SK-N-DZ (cell line): ENCODE measurements at places on chromosomes 16 and 17.

- no peak for DNase-seq
Observed at GRCh38 chr17:58268326-58268725, 12.4 kb downstream of the MPO start.

GRCh38 chr16:1130382-1130781 lies 22.5 kb upstream of the CACNA1H start:
- no peak for DNase-seq

DNA sequence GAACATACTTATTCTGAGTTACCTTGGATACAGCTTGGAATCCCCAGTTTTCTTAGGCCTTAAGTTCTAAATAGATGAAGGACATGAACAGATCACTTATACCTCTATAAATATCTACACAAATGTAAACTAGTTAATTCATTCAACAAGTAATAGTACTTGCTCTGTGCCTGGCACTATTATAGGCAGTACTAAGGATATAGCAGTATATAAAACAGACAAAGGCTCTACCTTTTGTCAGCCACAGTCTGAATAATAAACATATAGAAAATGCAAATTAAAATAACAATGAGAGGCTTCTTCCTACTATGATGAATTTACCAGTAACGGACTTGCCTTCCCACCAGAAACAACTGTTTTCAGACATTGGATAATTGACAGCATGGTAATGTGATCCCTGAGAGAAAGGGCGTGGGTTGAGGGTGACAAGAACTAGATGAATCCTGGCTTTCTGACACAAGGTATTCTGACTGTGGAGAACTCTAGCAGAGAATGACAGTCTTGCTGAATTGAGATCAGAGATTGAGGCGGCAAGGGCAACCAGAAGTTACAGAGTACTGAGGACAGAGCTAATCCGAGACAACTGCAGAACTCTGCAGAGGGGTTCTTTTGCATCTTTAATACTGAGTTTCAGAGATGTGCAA lies 170.5 kb downstream of the TANC2 start:
- DNase-seq = no peak

DNA sequence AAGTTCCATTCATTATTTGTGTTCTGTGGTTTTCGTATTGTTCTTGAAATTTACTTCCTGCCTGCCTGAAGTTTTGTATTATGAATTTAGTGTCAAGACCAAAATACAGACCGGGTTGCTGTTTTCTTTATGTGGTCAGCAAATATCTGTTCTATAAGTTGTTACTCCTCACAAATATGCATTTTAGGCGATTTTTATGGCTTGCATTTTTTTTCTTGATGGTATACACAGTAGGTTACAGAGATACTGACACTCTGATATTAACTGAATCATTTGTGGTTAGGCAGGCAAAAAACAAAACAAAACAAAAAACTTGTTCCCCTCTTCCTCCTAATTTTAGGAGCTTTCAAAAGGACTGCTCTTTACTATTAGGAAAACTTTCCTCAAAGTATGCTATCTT lies 52.6 kb downstream of the BCAS3 start:
- DNase-seq = no peak

GRCh38 chr16:78216166-78216745 lies 116.8 kb downstream of the WWOX start:
- no peak for DNase-seq

DNA sequence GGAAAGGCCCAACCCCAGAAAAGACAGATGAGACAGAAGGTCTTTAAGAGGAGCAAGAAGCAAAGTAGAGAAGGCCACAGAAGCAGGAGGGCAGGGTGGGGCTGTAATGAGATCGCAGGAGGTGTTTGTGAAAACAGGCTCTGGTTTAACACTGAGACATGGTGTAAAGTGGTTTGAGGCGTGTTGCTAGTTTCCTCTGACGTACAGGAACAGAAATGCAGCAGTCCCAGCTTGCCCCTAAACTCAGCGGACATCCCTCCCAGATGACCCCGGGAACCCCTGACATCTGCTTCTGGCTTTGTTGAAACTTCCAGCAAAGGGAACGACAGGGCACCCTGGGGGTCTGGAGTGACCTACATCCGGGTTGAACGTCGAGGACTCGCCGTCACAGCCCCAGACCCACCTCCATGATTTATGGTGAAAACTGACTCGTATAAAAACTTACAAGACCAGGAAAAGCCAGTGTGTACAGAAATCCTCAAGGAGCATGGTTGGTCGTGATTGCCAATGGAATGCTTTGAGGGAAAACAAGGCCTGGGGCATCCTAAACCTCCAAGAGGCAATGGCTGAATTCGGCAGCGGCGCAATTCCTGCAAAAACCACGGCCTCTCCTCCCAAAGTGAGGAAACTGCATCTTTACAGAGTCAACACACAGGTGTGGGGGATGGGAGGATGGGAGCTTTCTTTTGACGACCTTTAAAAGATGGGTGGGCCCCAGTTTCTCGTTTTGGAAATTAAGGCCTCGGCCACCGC lies 25.8 kb downstream of the LITAF start:
- DNase-seq = no peak

GRCh38 chr16:85174871-85175723 lies 62.8 kb upstream of the CIBAR2 start:
- no peak for DNase-seq

- DNase-seq = no peak
Observed at GRCh38 chr16:87701505-87701921, 64.3 kb downstream of the KLHDC4 start.

- DNase-seq = no peak
Observed at GRCh38 chr17:81448442-81448841, 53.2 kb downstream of the BAHCC1 start.

DNA sequence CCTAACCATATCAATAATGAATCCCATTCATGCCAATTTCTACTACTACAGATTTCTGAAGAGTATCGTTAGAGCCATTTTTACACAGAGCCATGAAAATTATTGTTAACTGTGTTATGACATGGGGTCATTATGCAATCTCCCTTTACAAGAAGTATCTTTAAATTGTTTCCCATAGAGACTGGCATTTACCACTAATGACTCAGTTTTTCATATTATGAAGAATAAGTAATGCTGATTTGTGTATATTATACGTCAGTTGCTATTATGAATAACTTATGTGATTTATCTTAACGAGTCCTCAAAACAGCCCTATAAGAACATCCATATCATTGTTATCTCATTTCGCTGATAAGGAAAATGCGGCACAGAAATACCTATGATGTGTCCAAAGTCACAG lies 173.8 kb downstream of the KCNJ2 start:
- no peak for DNase-seq

DNA sequence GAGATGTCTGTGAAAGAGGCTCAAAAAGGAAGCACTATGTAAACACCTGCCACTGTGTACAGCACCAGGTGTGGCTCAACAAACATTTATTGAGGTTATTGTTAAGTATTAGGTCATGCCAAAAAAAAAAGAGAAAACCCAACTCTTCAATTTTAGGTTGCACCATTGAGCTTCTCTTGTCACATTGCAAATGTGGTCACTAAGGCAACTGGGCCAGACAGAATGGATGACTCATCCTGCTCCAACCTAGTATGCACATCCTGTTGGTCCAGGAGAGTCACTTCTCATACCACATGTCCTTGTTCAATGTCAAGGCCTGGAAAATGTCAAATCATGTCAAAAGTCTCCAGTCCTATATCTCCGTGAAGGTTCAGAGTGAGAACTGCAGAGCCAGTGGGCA lies 25.0 kb downstream of the HOXB1 start:
- DNase-seq = no peak

DNA sequence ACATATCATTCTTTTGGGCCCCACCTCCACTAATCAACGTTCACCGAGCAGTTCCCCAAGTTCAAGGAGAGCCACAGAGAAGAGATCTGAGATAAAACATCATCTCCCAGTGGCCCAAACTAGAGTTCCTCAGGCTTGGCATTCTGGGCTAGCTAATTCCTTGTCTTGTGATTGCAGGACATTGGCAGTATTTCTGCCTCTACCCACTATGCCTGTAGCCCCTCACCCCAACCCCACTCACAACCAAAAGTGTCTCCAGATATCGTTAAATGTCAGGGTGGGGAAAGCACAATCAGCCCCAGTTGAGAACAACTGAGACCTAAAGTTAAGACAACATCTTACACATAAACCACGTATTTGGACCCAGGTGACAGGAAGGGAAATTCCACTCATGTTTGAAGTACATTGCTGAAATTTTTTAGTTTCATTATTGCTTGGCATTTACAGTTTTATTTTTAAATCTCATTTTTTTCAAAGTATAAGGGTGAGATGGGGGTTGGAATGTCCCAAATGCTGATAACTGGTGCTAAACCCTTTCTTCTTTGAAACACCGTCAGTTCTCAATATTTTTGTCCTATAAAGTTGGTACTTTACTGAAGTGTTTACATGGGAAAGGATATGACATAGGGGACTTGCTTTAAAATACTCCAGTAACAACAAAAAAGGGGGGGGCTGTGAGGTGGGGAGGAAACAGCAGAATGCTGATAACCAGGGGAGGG lies 13.6 kb downstream of the ZC3H7A start:
- no peak for DNase-seq

DNA sequence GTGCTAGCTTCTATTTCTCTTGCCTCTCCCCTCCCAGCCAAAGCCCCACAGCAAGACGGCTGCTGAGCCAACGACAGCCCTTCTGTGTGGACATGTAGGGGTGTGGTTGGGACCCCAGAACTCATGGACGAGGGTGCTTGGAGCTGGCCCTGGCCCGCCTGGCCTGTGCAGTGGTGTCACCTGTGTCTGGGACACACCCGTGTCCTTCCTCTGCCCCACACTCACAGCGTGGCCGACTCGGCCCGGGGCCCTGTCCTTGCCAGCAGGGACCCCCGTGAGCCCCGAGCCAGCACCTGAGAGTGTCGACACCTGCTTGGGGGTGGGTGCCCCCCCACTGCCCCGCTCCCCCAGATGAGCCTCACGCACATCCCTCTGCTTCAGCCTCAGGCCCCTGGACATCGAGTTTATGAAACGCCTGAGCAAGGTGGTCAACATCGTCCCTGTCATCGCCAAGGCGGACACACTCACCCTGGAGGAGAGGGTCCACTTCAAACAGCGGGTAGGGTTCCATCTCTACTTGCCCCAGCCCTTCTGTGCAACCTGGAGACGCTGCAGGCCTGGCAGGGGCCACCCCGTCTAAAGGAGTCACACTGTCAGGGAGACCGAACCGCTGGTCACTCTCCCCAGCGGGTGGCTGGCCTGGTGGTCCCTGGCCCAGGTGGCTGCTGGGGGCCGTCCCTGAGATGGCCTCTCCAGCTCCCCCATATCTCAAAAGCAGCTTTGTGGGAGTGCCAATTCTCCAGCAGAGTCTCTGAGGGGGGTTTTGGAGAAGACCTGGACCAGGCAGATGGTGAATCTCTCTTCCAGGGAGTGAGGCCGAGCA lies 349.8 kb downstream of the SEC14L1 start:
- DNase-seq = no peak

DNA sequence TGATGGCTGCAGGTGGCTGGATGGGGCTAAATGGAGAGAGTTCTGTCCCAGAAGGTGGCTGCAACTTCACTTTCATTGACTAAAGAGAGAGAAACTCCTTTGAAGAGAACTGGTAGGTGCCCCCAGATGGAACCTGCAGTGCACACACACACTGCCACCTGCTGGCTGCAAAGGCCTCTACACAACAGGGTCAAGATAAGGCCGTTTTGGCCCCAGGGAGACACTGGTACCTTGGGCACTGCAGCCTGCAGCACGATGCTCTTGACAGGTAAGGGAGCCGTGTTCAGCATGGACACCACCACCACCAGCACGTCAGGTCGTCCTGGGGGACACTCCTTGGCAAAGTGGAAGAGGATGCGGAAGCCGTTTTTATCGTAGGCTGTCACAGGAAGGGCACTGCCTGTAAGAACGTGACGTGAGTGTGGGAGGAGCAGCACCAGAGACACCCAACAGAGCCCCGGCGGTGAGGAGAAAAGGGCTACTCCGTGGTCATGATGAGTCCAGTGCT lies 22.7 kb downstream of the GGA3 start:
- peak; percentile 75 for DNase-seq

DNA sequence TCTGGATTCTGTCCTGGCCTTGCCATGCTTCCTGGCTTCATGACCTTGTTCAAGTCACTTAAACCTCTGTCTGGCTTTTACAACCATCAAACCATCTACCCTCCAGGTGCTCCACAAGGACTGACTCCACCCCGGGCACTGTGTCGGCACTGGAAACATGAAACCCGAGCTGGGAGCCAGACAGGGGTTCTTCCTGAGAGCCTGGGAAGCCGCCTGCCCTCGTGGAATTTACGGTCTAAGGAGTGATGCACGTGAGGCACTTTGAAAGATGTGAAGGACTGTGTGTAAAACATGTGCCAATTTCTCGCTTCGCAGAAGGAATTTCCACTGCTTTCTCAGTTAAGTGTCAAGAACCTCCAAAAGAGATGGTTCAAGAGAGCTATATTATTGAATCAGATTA lies 11.6 kb downstream of the CDK5R1 start:
- peak; percentile 54 for DNase-seq

- DNase-seq = no peak
Observed at GRCh38 chr16:64455275-64455674, 666.6 kb downstream of the CDH11 start.

GRCh38 chr17:850851-851763 lies 69.0 kb downstream of the MRM3 start:
- DNase-seq = no peak

DNA sequence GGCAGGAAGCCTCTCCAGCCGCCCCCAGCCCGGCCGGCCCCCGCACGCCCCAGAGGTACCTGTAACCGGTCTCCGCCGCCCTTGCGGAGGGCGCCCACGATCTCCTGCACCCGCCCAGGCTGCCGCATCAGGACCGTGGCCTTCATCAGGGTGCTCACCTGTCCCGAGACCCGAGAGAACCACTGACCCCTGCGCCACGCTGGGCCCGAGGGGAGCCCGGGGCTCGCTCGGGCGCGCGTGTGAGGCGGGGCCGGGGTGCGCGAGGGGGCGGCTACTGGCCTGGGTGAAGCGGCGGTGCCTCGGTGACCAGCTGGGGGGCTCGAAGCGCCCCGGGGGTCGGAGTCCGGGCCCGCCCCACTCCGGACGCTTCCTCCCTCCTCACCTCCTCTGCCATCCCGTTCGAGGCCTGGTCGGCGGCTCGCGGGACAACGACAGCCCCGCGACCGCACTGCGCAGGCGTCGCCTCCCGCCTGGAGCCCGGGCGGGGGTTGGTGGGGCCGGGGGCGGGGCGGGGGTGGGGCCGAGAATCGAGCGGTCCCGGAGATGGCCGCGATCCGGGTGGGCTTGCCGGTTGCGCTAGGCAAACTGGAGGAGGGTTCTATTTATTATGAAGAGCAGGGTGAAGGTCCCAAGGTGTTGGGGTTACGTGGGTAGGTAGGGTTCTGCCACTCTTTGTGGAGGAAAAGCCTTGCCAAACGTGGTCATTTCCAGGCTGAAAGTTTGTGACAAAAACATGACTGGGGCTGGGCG lies at the start of gene NT5C3B:
Gene NT5C3B (minus strand): TSS at position 433 of the 750 bp plus-strand sequence. CDS start 39 bp downstream, at position 394.
- peak; percentile 76 for DNase-seq

DNA sequence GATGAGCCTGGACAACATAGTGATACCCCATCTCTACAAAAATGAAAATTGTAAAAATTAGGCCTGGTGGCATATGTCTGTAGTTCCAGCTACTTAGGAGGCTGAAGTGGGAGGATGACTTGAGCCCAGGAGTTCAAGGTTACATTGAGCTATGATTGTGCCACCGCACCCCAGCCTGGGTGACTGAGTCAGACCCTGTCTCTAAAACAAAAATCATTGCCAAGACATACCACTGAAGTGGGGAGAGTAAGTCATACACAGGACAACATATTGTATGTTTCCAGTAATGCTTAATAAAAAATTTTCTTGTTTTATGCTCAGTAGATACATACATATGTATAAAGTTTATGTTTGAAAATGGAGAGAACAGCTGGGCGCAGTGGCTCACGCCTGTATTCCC lies 39.2 kb downstream of the NDE1 start:
- DNase-seq = no peak

GRCh38 chr17:49509588-49509917 lies 14.5 kb downstream of the NGFR start:
- no peak for DNase-seq
